ENCODE measurements at places on chromosomes 2 and 18. TPM values are rescaled to one million over a fixed set of nuclear protein-coding genes. Genes with fewer than 3 reads are reported as not detected.

- DNase-seq = peak; percentile 89
These were observed 26.3 kb downstream of the DHRS9 start for GRCh38 chr2:169095621-169096105.

PIAS2 gene
- 23.8 TPM for total RNA-seq

- no peak for DNase-seq
These were observed 17.9 kb downstream of the LPIN1 start for GRCh38 chr2:11764359-11764758.

DNA sequence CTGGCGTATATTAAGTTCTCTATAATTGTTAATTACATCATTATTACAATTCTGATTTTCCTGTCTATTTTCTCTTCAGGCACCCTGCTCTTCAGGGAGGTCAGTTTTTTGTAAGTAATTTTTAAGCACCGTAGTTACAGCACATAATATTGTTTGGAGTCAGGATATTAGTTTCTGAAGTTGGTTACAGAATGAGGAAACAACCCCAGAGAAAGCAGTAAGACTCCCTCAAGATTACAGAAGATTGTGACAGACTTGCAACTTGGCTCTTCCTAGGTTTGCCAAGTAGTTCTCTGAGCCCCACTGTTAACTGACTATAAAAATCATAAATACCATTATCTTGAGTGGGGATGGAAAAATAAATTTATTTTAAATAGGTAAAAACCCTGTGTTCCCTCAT is 921 bp downstream of the RPE start:
- no peak for DNase-seq

DNA sequence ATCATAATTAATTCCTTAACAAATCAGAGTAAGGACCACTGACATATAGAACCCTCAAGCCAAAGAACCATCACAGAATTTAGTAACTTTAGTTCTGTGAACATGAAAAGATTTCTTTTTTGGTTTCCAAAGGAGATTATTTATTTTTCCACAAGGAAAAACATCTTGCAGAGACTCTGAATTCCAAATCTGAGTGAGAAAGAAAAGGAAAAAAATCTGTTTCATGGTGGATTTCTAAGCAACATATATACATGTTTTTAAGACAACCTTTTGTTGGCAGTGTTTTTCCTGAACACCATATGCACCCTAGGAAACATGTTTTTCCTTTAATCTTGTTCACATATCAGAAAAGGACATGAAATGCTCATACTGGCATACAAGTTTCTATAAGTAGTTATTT is 149.8 kb downstream of the AGPS start:
- DNase-seq = no peak

DNA sequence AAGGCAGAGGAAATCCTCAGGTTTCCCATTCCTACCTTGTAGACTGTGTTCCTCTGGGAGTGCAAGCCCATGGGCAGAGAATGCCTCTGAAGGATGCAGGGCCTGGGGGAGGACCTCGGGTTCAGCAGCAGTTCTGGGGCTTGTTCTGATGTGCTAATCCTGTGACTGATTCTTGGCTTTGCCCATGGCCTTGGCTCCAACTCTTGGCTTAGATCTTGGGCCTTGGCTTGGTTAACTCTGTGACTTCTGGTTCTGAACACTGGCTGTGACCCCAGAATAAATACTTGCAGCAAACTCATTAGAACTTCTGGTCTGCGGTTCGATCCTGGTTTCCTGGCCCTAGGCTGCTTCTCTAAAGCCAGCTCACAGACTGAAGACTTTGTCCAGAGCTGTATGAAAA is 366.9 kb upstream of the ZEB2 start:
- DNase-seq = peak; percentile 8

MARCHF4 gene
- total RNA-seq = 0.48 TPM

IL36A gene
- not detected for total RNA-seq

DNA sequence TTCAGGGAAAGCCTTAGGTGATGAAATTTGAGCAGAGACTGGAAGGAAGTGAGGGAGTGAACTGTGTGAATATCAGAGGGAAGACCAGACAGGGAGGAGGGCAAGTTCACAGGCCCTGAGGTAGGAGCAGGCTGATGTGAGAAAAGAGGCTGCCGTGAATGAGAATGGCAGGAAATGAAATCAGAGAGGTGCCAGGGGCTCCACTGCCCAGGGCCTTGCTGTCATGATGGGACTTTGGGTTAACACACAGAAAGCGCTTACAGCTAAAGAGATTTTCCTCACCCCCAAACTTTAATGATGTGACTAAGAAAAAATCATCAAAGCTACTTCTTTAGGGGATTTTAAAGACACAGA is 53.8 kb downstream of the MARCHF4 start:
- no peak for DNase-seq

ECEL1 gene
- not detected for total RNA-seq

GRCh38 chr2:8583400-8584173 is 98.3 kb upstream of the ID2 start:
- DNase-seq = no peak

DNA sequence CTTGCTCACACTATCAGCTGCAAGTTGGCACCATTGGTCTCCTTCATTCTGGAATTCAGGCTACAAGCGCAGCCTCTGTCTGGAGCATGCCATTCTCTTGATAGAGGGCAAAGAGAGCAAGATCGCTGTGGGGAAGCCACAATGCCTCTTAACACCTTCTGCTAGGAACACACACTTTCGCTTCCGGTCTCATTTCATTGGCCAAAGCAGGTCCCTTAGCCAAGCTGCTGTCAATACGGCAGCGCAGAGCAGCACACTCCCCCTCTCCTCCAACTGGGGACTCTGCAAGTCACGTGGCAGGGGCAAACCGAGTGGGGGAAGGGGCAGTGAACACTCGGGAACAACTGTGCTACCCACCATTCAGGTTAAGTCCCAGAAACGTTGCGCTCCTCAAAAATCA is 98.1 kb downstream of the MMADHC start:
- no peak for DNase-seq

SP5 gene
- total RNA-seq = not detected

DNA sequence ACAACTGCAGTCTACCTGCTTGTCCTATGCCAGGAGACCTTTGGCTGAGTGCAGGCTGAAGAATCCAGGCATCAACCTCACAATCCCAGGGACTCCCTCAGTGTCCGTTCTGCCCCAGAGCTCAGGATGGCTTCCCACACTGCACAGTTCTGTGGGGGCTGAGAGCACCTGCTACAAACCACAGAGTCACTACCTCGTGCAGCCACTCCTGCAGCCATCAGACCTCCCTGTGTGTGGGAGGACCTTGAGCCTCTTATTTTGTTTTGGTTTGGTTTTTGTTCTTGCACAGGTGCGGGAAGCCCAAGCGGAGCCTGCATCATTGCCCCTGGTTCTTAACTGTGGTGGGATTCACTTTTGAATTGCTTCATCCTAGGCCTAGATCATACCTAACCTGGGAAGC is 31.0 kb downstream of the NAT8 start:
- DNase-seq = no peak

OTOS gene
- total RNA-seq = not detected

CCDC142 gene
- total RNA-seq = 14.3 TPM

ASPRV1 gene
- 0.68 TPM for total RNA-seq

TEX44 gene
- not detected for total RNA-seq

DNA sequence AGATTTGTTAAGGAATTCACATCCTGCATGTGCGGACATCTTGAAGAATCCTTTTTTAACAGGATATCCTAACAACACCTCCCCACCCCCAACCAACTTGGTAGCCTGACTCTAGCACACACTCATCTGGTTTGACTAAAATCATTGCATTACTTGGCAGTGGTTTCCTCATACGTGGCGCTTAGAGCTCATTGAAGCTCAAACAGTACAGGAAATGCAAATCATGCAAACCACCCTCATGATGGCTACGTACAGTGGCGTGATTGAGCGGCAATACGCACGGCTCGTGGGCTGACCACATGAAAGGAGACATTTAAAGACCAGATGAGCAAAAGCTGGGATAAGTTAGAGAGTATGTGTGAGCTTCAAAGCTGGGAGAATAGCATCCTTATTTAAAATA is 336.2 kb downstream of the ZEB2 start:
- peak; percentile 95 for DNase-seq

EEF1B2 gene
- 438 TPM for total RNA-seq

- DNase-seq = peak; percentile 35
These were observed 306.0 kb upstream of the EPC2 start for GRCh38 chr2:148338541-148338940.
